Bone marrow (tissue), 2 donors: ENCODE measurements at places on chromosomes 4 and X.
A peak's percentile ranks its signal among the peaks of the same experiment; 100 is the strongest.

DNA sequence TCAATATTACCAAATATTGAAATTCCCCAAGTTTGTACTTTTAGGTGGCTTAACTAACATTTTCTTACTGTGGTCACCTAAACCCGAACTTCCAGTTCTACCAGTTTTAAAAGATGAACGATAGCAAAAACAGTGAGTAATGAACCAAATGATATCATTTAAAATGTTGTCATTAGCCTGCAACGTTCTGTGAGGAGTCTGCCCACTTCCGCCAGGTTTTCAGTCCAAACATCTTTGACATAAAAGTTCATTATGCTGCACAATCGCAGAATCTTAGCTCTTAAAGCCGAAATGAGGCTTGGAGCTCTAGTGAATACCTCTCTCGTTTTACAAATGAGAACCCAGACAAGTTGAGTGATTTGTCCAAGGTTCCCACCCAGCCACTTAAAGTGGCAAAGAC lies 762 bp downstream of the PIGA start:
- DNase-seq = no peak

DNA sequence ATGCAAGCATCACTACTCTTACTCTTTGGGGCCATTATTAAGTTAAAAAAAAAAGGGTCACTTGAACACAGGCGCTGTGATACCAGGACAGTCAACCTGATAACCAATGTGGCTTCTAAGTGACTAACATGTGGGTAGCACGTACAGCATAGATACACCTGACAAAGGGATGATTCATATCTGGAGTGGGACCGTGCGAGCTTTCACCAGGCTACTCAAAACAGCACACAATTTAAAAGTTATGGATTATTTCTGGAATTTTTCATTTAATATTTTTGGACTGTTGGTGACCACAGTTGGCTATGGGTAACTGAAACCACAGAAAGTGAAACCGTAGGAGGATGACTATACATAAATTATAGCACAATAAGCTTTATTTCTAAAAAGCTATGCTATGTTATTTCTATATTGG lies 113.8 kb upstream of the STIM2 start:
- DNase-seq = no peak

DNA sequence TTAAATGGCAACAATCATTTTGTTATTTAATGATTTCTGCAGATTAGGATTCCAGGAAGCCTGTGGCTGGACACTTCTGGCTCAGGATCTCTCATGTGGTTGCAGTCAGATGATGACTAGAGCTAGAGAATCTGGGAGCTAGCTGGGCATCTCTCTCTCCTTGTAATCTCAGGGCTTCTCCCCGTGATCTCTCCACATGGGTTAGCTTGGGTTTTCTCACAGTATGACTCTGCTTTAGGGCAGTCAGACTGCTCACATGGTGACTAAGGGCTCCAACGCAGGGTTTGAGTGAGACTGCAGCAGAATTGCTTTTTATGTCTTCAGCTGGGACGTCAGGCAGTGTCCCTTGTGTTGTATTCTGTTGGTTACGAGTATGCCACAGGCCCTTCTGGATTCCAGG lies 361.4 kb downstream of the CBLL2 start:
- no peak for DNase-seq

DNA sequence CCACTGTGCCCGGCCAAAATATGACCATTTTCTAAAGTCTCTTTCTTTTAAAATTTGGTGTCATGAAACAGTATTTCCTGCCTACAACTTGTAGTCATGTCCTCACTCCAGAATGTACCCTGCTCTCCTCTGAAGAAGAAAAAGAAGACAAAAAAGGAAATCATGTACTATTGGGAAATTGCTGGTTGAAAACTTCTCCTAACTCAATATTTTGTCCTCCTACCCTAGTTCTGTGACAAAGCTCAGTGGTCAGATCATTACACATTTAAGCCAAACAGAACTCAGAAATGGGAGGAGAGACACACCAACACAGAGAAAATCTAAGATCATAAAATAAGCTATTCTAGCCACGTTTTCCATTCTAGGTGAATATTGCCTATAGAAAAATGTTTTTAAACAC lies 127.7 kb downstream of the IRF2 start:
- no peak for DNase-seq

- no peak for DNase-seq
Observed at GRCh38 chrX:153521034-153521433, 3.6 kb downstream of the ATP2B3 start.

- DNase-seq = no peak
Observed at GRCh38 chr4:128163177-128164117, 102.3 kb downstream of the LARP1B start.

DNA sequence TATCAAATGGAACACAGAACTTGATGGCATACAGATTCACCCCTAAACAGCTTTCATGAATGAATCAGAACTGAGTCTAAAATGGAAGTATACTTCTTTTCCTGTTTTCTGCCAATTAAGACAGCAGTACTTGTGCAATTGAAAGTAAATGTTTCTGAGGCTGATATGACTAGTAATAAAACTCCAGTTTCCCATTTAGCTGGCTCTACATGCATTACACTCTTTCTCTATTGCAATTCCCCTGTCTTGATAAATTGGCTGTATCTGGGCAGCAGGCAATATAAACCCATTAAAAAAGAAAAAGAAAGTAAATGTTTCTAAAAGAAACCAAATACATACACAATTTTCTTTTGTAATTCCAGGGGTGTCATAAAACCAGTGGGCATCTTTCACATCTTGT lies 4.6 kb downstream of the NOA1 start:
- no peak for DNase-seq

DNA sequence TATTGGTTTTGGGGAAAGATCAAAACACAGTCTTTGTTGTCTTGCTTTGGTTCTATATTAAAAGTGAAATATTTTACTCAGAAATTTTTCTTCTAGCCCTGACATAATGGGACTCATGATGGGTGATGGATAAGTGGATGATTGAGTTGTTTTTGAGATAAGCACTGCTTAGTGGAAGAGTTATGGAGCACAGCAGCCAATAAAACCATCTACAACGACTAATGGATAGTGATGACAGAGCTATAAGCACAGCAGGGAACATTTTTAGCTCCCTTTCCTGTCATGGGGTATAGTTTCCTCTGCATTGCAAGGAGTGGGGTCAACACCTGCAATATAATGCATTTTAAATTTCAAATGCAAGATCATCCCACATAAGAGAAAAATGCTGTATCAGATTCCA lies 812.4 kb downstream of the STPG2 start:
- no peak for DNase-seq

DNA sequence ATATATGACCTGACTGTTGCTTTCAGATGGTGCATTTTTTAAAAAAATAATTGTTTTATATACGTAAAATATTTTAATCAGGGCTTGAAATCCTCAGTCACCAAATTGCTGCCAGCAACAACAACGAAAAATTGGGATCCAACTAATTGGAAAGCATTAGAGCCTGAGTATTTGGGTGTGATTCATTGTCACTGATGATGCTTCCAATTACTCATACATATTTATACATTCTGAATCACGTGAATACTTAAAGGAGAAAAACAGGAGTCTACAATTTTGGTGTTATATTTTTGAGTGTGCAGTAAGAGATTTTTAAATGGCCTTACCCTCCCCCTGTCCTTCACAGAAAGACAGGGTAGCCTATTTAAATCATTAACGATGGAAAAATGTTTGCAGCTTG lies 765.6 kb upstream of the TENM3 start:
- no peak for DNase-seq

DNA sequence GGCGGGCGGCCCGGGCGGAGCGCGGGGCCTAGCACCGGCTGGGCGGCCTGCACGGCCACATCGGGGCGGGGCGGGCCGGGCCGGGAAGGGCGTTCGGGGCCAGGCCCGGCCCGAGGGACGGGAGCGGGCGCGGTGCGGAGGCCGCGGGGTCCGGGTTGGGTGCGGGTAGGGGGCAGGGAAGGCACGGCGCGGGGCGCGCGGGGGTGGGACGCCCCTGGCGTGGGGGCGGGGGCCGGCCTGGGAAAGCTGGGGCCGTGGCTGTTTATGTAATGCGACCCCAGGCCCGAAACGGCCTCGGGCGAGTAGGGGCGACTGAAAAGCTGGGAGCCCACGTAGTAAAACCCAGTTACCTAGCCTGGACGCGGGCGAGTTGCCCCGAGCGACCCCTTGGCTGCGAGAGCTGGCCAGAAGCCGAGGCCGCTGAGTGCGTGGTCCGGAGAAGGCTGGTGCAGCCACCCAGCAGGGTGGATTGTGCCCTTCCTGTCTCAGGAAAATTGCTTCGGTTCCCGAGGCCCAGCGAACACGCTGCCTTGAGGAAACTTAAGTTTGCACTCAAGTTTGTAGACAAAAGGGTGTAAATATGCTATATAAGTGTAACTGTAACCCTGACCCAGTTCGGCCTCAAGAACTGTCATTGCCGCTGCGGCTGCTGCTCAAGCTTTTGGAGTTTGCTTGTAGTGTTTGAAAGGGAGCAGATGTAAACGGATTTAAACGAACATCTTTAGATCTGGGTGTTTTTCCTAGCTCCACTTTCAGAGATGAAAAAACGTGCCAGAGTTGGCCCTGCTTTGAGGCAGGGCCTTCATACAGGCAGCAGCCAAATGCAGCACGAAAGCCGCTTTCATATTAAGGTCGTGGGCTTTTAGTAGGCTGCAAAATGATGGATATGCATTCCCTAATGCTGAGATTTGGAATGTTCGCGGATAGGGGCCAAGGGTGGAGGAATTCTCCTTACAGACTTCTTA lies 674 bp downstream of the SEC24B start:
- no peak for DNase-seq

DNA sequence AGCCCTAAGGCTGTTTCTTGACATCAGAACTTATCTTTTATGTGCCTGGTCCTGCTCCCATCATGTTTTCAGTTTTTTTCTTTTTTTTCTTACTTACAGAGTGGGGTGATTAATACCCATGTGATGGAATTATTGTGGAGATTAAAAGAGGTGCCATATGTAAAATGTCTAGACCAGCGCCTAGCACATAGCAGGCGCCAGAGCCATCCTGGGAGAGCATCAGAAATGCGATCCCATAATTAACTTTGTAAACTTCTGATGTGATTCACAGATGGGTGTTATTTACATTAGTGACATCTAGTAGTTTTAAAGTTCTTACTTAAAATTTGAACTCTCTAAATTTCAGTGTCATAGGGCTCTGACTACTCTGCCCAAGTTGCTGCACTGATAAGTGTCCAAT lies 66.2 kb upstream of the PGRMC2 start:
- no peak for DNase-seq

GRCh38 chr4:146381263-146381872 lies 140.4 kb downstream of the SLC10A7 start:
- no peak for DNase-seq

DNA sequence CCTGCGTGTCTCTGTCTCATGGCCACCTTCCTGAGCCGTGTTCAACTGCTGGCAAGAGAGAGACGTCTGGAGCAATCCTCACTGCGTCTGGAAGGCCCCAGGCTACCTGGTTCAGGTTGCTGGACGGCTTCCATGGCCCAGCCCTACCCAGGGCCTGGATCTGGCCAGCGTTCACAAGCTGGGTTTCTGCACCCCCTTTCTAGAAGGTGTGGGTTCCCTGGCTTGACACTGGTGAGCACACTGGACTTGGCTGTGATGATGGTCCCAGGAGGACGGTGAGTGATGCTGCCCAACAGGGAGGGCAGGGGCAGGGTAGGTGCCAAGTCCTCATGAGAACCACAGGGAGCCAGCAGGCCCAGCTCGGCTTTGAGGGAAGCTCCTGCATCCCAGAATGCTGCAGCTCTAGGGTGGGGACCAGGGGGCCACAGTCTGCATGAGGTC lies 63.4 kb downstream of the HTRA3 start:
- DNase-seq = no peak

GRCh38 chr4:107853444-107854355 lies 29.0 kb downstream of the SGMS2 start:
- no peak for DNase-seq

DNA sequence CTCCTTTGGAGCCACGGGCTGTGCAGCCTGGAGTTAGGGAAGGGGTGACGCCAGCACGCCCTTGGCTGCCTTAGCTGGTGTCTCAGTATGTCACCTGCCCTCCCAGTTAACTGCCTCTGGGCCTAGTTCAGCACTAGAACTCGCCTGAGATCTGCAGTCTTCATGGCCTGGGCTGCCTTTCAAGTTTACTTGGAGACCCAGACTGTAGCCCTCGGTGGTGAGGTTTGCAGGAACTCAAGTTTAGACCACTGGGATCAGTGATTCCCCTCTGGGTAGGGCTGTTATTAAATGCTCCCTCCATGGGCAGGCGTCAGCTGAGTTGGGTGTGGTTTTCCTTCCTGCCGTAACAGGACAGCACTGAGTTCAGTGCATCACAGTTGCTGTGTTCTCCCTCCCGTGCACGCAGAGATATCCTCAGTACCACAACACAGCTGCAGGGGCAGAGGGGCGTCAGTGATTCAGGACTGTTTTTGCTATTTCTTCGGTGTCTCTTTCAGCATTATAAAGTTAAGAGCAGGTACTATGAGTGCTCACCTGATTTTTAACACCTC lies 30.5 kb downstream of the PLAC8 start:
- DNase-seq = peak; percentile 71

- no peak for DNase-seq
Observed at GRCh38 chr4:99586797-99587196, 12.2 kb downstream of the MTTP start.

- DNase-seq = no peak
Observed at GRCh38 chr4:132683957-132684356, 465.1 kb upstream of the PCDH10 start.

- DNase-seq = no peak
Observed at GRCh38 chrX:95059909-95060308, 1385.9 kb downstream of the FAM133A start.

DNA sequence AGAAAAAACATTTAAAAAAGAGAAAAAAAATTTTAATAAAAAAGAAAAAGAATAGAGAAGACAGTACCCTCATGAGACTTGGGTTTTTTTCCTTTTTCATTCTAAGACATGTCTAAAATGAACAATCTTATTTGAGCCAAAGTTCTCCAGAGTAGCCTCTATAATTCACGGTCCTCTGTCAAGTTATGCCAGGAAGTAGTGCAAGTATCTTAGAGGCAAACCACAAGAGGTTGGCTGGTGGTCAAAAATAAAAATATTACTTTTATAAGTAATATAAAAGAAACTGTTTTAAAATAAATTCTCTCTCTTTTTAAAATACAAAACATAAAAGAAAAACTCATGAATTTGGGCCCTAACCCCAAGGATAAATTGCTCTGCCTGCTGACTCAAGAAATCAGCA lies 26.5 kb downstream of the HNRNPDL start:
- no peak for DNase-seq

GRCh38 chr4:41287005-41287404 lies 30.3 kb downstream of the UCHL1 start:
- DNase-seq = no peak

DNA sequence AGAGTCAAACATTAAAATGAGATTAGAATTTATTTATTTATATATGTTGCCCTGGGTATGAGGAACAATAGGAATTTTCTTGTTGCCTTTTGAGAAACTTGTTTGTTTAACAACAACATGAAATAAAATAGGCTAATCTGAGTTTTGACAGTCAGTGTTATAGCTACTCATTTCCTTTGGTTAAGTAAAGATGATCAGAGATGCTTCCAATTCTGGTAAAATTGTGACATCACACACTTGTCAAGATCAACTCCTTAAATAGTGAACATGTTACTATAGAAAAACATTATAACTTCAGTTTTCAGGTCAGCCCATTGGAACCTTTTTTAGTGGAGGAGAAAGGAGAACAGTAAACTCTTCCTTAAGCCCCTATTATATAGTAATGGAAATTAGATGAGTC lies 136.1 kb downstream of the STIM2 start:
- DNase-seq = no peak
